ENCODE measurements at places on chromosomes 6 and 20.

GRCh38 chr6:10449751-10450150 is 34.9 kb upstream of the TFAP2A start:
- H3K36me3 ChIP-seq = no peaks in the 10 kb centered on the region
- no peak for DNase-seq
- no peak overlapping the region for H3K27ac ChIP-seq
- no peaks in the 10 kb centered on the region for H3K4me1 ChIP-seq
- no peaks in the 10 kb centered on the region for H3K27me3 ChIP-seq
- H3K4me3 ChIP-seq = no peak overlapping the region

DNA sequence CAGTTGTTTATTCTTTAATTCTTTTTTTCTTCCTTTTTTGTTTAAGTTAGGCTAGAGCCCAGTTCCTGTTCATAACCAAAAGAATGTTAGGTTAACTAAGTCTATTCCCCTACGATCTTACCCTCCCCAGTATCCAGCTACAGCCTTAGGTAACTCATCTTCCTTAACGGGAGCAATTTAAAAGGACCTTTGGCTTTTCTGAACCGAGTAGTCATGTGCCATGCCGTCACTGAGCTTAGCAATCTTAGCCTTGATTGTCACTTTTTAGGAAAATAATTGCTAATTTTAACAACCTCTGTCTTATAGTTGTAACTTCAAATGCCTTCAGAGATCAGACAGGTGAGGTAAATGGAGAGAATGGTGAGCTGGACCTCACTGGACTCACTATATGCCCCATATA is 6.2 kb downstream of the METTL24 start:
- DNase-seq = no peak
- H3K4me3 ChIP-seq = no peak overlapping the region
- H3K36me3 ChIP-seq = no peaks in the 10 kb centered on the region
- peaks cover 29% of the 10 kb centered on the region for H3K4me1 ChIP-seq

GRCh38 chr20:23050076-23050838 is 785 bp upstream of the THBD start:
- H3K27ac ChIP-seq = peak overlapping the region; percentile 77
- H3K4me3 ChIP-seq = no peak overlapping the region
- H3K27me3 ChIP-seq = peaks cover 14% of the 10 kb centered on the region
- no peaks in the 10 kb centered on the region for H3K36me3 ChIP-seq

GRCh38 chr6:41487860-41488432 is 58.2 kb upstream of the FOXP4 start:
- H3K36me3 ChIP-seq = no peaks in the 10 kb centered on the region
- H3K4me3 ChIP-seq = no peak overlapping the region

DNA sequence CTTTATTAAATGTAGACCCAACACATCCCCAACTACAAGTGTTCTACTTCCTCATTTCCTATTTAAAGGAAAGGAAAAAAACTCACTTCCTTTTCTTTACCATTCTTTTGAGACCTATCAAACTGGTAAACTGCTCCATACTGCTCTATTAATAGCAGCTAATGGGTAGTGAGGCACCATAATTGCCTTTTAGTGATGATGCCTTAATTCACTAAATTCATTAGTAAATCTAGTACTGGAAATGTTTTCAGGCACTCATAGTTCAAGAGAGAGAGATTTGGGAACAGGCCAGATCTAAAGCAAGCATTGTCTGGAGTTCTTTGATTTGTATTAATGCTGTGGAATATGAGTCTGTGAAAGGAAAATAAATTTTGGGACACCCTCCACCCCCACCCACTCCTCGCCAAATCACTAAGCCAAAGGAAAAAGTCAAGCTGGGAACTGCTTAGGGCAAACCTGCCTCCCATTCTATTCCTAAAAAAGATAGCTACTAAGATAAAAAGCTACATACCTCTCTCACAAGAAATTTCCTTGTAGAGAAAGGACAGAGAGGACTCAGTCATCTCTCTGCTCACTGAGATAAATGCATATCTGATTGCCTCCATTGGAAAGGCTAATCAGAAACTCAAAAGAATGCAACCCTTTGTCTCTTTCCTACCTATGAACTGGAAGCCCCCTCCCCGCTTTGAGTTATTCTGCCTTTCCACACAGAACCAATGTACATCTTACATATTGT is 13.6 kb upstream of the IBTK start:
- no peaks in the 10 kb centered on the region for H3K4me1 ChIP-seq
- no peaks in the 10 kb centered on the region for H3K27me3 ChIP-seq
- DNase-seq = no peak
- no peak overlapping the region for H3K27ac ChIP-seq
- H3K36me3 ChIP-seq = no peaks in the 10 kb centered on the region

All from adrenal gland (tissue), 19 donors.